ENCODE measurements at places on chromosomes 12 and 14.

- DNase-seq: no peak
Measured at GRCh38 chr12:15829255-15829654, 40.1 kb upstream of the EPS8 start.

DNA sequence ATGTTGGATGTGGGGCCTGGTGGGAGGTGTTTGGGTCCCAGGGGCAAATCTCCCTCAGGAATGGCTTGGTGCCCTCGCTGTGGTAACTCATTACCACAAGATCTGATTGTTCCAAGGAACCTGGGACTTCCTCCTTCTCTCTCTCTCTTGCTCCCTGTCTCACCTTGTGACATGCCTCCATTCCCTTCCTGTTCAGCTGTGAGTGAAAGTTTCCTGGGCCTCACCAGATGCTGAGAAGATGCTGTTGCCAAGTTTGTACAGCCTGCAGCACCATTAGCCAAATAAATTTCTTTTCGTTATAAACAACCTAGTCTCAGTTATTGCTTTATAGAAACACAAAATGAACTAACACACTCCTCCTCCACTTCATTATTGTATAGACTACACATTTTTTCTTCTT lies 759.8 kb upstream of the MDGA2 start:
- DNase-seq: no peak

DNA sequence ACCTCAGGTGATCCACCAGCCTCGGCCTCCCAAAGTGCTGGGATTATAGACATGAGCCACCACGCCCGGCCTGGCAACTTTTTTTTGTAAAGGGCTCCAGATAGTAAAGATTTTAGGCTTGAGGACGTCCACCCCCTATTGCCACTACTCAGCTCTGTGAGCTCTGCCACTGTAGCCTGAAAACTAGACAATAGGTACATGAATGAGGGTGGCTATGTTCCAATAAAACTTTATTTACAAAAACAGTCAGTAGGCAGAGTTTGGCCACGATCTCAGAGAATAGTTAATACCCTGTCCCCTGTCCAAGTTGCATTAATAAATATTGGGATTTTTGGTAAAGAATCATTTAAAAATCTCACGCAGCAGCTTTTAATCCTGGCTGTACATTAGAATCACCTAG lies 90.1 kb downstream of the FOXN4 start:
- DNase-seq: no peak

DNA sequence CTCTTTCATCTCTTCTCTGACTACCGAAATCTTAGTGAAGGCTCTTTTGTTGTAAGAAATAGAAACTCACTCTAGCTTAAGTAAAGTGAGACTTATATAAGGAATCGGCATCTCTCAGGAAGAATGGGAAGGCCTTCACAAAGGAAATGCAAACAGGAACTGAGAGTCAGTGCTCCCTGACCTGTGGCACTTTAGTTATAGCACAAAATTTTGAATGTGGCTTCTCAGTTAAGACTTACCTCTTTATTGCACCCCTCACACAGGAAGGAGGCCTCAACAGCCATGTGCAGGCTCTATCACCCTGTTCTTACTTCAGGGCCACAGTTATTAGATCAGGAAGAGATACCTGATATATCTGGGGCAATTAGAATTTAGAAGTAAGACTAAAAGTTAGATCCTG lies 224.7 kb upstream of the EGLN3 start:
- no peak for DNase-seq

- DNase-seq: no peak
Measured at GRCh38 chr14:63204407-63205043, at the start of gene RHOJ. Gene RHOJ, plus strand, starts transcription at chr14:63204443. Its CDS starts 427 bp downstream, at chr14:63204870.

DNA sequence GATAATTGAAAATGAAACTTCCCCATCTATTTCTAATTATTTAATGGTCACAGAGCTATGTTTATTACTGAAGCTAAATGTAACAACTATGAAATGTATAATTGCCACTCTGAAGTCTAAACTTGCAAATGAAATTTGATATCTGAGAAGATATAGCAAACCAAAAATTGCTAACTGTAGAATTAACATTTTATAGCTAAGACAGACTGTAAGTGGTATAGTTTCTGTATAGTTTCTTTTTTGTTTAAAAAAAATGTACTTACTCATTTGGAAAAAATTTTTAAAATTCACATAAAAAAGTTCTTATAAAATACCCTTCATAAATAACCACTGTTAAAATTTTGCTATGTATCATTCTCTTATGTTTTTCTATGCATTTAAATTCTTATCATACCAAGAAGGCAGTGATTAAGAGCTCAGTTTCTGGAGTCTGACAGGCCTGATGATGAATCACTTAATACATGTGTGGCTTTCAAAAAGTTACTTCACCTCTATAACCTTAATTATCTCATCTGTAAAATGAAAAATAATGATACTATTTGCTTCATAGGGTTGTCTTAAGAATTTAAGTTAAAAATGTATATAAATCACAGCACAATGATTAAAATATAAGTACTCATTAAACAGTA lies 214.7 kb upstream of the GARIN2 start:
- peak; percentile 4 for DNase-seq

GRCh38 chr14:104559804-104560585 lies 19.6 kb upstream of the C14orf180 start:
- no peak for DNase-seq

DNA sequence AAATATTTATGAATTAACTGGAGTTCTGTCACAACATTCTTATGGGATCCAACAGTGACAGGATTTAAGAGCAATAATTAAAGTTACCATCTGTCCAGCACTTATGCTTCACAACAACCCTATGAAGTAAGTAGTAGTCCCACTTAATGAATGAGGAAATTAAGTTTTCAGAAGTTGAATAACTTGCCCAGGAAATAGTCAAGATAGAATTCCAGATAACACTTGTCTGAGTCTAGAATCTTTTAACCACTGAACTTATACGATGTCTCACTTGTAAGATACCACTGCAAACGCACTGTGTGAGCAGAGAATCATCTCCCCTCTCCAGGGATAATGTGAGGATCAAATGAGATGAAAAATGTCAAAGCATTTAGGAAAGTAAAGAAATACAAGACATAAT lies 3.3 kb upstream of the TTC9 start:
- no peak for DNase-seq

GRCh38 chr12:104242546-104243206 lies 27.1 kb downstream of the TXNRD1 start:
- no peak for DNase-seq

DNA sequence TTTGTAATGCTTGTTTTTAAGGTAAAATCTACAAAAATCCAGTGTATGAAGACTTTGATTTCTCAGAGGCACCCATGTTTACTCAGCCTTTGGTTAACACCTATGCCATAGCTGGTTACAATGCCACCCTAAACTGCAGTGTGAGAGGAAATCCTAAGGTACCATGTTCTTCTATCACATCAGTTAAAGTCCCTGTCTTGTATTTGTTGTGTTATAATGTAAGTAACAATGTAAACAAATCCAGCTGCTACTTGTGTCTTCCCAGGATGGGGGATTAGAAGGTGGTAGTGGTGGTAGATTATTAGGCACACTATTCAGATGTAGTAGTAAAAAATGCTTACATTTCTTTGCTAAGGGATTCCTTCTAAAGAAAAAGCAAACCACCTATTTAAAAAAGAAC lies 19.4 kb upstream of the CHPT1 start:
- DNase-seq: no peak

GRCh38 chr14:35384455-35385041 lies 20.0 kb downstream of the NFKBIA start:
- DNase-seq: peak; percentile 86

DNA sequence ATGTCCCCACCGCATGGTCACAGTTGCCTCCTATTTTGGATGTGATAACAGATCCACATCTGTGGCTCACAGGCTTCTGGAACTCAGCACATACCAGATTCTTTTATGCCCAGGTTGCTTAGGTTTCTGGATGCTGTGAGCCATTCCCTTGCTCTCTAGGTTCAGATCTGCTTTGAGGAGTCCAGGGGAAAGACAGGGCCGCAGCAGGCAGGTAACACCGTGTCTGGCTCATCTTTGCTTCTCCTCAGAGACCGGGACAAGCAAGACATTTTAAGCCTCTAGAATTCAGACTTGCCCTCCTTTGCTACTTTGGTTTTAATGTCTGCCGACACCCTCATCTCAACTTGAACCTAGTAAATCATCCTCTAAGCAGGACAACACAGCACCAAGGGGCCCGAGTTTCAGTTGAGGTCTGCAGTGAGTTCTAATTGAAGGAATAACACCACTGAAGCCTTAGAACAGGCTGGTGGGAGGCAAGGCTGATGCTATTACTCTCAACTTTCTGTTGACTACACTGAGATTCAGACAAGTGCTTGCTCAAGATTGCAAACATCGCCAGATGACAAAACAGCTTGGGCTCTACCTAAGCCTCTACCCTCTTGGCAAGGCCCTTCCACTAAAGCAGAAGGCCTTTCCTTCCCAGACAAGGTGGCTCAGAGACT lies 55.3 kb downstream of the MDM2 start:
- DNase-seq: no peak

GRCh38 chr12:53775478-53776145 lies 23.8 kb upstream of the CISTR start:
- no peak for DNase-seq

- peak; percentile 17 for DNase-seq
Measured at GRCh38 chr12:82517027-82517426, 158.7 kb downstream of the METTL25 start.

DNA sequence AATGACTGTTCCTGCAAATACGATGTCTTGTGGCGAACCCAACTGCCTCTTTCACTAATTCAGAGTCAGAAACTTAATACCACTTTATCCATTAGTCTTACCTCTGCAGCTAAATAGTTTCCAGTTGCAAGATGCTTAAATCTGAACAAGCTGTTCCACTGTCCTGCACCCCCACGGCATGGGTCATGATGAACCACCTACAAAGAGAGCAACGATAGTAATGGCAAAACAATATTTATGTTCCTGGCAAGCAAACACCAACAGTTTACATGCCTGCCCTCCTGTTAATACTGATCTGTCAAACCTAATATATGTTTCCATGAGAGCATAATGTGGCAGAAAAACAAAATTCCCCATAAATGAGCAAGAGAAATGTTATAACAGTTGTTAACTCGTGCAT lies 121.9 kb downstream of the ITPR2 start:
- no peak for DNase-seq

Measured in renal cortical epithelial cell (primary cell).